ENCODE measurements at places on chromosomes 12 and 14. TPM values are rescaled to one million over a fixed set of nuclear protein-coding genes. Genes with fewer than 3 reads are reported as not detected.
A peak's percentile ranks its signal among the peaks of the same experiment; 100 is the strongest.

- DNase-seq = no peak
Measured at GRCh38 chr14:61460718-61461611, 139.6 kb downstream of the PRKCH start.

- no peak for DNase-seq
Measured at GRCh38 chr12:46661110-46661845, 164.5 kb downstream of the SLC38A4 start.

DNA sequence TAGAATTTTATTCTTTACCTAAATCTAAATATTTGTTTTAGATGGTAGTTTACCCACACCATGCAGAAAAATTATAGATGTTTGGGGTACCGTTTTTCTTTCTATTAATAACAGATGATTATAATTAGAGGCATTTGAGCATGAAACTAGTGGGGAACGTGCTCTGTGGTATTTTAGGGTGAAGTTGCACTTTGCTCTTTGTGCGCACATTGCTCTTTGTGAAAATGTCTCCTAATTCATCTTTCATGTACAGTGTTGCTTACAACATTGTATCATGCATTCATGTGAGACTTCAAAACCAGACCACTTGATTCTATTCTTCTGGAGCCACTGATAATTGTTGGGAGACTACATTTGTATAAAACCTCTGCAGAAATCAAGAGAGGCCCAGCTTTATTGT, 449.1 kb upstream of the RGS6 start:
- no peak for DNase-seq

- no peak for DNase-seq
Measured at GRCh38 chr12:68568922-68569569, 41.7 kb upstream of the RAP1B start.

GRCh38 chr14:84006643-84007155, 1523.2 kb upstream of the FLRT2 start:
- DNase-seq = peak; percentile 23

DNA sequence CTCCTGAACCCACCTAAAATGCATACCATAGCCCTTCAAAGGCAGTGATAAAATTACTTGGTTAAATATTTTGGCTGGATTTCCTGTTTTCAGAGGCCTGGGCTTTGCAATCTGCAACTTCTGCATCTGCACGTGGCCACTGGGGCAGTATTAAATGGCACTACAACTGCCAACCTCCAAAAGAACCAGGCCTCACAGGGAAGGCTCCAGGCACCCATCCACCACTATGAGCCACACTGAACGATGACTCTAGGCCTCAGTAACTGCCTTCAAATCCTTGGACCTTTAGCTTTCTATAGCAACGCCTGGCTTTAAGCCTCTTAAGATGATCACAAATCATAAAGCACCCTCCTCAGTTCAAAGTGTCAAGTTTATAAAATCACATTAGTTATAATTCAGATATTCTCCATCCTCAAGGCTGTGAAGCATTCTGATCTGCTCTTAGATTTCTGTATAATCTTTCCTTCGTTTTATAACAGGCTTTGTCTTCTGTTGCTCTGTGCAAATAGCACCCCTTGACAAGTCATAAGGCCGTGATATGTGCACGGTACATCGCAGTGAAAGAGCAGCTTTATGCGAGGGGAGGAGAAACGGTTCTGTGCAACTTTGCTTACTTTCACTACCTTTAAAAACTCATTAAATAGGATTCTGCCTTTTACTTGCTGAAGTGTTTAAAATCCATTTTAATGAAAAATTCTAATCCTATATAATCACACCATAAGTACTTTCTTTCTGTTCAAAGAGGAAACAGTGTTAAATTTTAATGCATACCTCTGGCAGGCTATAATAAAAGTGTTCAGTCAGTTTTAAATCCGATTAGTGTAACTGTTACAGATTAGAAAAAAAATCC, 196.4 kb upstream of the G2E3 start:
- no peak for DNase-seq

GRCh38 chr12:80811957-80812708, 95.4 kb downstream of the MYF5 start:
- DNase-seq = no peak

DNA sequence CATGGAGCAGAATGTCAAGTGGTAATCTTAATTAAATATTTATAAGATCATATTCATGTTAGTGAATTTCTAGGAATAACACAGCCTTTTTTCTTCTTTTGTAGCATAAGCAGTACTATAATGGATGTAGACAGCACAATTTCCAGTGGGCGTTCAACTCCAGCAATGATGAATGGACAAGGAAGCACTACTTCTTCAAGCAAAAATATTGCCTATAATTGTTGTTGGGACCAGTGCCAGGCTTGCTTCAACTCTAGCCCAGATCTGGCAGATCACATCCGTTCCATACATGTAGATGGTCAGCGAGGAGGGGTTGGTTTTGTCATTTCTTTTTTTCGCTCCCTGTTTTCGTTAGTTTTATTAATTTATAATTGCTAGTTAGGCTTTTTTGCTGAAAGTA, 23.1 kb downstream of the AEBP2 start:
- DNase-seq = no peak

DNA sequence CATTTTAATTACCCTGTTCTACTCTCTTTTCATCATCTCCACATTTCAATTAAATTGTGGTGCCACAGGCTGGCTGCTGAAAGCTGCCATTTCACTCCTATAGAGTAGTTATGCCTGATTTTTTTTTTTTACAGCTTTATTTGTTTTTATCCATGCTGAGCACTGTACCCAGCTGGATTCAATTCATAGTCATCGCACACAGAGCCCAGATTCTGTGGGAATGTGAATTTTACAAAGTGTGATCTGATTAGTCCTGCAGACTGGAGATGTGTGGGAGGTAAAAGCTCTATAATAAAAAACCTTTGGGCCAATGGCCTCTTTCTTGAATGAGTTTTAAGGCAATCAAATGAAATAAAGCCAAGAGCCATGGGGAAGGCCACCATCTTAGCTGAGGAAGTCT, 190.2 kb downstream of the ANO4 start:
- DNase-seq = no peak

DNA sequence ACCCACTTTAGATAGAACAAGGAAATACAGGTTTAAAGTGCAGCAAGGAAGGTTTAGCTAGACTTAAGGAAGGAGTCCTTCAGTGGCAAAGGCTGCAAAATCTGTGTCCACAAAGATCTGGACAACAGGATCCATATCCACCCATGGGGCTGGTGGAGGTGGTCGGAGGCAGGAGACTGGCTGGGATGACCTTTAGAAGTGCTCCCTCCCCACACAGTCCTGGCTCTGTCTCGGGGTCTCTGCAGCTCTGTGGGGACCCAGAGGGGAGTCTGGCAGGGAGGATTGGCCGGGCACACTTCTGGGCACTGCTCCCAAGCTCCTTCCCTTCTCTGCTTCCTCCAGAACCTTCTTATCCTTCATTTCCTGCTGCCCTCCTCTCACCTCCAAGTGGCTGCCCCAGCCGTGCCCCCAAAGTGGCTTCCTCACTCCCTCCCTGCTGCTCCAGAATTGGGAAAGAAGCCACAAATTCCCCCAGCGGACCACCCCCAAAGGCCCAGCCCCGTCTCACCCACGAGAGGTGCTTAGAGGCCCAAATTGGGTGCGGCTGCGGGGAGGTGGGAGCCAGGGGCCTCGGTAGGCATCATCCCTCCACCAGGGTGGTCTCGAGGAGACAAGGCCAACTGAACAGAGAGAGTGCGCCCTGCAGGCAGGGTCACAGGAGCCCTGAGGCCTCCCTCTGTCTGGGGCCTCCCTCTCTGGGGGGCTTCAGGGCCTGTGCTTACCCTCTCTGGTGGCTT, 21.9 kb upstream of the PGF start:
- DNase-seq = no peak

DNA sequence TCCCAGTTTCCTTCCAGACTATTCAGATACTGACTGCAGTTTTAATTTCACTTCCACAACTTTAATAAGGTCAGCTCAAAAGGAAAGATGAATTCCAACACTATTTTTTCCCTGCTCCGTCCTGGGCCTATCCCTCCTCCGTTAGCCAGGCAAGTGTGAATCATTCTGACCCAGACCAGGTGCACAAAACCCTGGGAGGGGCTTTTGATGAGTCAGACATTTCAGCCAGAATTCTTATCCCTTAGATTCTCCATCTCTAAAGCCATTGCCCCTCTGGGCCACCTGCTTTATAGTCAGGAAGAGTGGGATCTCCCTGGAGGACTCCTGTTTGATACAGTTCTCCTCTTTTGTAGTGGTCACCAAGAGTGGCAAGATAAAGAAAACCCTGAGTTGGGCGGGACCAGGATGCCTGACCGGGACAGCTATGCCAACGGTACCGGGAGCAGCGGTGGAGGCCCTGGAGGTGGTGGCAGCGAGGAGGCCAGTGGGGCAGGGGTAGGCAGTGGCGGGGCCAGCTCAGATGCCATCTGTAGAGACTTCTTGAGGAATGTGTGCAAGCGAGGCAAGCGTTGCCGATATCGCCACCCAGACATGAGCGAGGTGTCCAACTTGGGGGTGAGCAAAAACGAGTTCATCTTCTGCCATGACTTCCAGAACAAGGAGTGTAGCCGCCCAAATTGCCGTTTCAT, 2.2 kb downstream of the ZC3H10 start:
- DNase-seq = no peak

Gene PCNX4
- 46.0 TPM for total RNA-seq

Gene MEG3
- 9.9 TPM for total RNA-seq

Gene KRT71
- total RNA-seq = not detected

Gene TRPV4
- total RNA-seq = 1.8 TPM

Measured in heart left ventricle (tissue), 16 donors.